ENCODE measurements at places on chromosomes 12 and 14. TPM values are rescaled to one million over a fixed set of nuclear protein-coding genes. Genes with fewer than 3 reads are reported as not detected.

The NKX2-1 gene
- not detected for total RNA-seq

The AICDA gene
- not detected for total RNA-seq

The ARMH4 gene
- total RNA-seq: 6.4 TPM

The CHGA gene
- not detected for total RNA-seq

Data from aortic smooth muscle cell (primary cell).